ENCODE measurements at places on chromosomes 1 and 21.

DNA sequence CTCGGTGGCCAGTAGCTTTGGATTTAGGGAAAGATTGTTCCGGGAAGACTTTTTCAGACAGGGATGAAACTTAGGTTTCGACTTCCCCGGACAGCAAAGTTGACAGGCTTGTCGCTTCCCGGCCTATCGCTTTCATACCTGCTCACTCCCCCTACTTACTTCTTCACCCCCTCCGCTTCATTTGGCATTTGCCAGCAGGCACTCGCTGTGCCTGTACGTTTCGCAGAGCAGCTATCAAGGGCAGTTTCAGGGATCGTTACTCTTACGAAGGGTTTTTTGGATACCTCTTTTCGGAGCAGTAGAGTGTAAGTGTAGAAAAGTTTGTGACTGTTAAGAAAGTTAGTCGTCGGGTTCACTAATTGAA is 393 bp downstream of the BLZF1 start:
- no peak for DNase-seq

- no peak for DNase-seq
These were observed 7.2 kb downstream of the CD34 start for GRCh38 chr1:207903767-207904166.

DNA sequence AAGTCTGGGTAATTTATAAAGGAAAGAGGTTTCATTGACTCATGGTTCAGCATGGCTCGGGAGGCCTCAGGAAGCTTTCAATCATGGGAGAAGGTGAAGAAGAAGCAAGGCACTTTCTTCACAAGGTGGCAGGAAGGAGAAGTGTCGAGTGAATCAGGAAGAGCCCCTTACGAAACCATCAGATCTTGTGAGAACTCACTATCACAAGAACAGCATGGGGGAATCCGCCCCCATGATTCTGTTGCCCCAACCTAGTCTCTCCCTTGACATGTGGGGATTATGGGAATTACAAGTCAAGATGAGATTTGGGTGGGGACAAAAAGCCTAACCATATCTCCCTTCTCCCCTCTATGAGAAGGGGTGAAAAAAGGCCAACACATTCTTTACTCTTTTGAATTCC is 11.2 kb upstream of the IVNS1ABP start:
- DNase-seq, result no peak

GRCh38 chr1:211092955-211093354 is 41.0 kb downstream of the KCNH1 start:
- no peak for DNase-seq

DNA sequence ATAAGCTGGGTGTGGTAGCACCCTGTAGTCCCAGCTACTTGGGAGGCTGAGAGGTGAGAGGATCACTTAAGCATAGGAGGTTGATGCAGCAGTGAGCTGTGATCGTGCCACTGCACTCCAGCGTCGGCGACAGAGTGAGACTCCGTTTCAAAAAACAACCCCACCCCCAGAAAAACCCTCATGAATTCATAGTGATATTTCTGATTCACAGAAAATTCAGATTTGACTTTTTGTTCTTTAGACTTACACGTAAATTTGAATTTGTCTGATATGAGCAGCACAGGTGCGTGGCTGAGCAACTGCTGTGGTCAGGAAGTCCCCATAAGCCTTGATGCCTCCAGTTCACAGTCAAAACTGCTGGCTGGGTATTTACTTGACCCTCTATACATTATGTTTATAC is 10.0 kb upstream of the MORC3 start:
- DNase-seq, result no peak

DNA sequence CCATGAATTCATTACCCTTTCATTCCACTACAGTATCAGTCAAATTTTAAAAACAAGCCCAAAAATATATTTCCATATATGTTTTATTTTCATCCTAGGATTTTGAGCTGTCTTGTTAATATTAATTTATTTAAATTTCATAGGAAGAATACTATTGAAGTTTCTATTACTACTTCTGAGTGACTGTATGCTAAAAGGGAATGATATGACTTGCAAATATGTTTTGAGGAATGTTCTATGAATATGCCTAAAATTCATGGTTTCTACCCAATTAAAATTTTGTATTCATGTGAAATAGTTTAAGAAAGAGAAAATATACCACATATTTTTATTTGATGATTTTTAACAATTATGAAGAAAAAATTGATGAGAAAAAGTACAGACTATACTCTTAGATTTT is 52.9 kb upstream of the BACH1 start:
- no peak for DNase-seq

All from left kidney (tissue), 8 donors.